Panc1 (cell line): ENCODE measurements at places on chromosomes 6 and 20. TPM values are rescaled to one million over a fixed set of nuclear protein-coding genes. Genes with fewer than 3 reads are reported as not detected.

DNA sequence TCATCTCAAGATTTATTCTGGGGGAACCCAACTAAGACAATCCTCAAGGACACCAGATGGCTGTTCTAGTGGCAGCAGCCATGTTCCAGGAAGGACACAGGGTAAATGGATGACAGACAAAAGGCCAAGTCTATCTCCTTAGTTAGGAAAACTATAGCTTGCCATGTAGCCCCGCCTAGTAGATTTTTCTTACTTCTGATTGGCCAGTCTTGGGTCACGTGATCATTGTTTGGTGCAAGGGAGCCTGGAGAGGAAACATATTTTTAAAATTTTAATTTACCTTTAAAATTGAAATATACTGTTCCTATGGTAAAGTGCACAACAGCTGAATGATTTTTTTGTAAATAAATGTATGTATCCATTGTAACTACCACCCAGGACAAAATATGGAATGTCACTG is 4.4 kb upstream of the KCNS1 start:
- DNase-seq: no peak

GRCh38 chr6:63816982-63817436 is 181.4 kb downstream of the PHF3 start:
- DNase-seq: no peak

DNA sequence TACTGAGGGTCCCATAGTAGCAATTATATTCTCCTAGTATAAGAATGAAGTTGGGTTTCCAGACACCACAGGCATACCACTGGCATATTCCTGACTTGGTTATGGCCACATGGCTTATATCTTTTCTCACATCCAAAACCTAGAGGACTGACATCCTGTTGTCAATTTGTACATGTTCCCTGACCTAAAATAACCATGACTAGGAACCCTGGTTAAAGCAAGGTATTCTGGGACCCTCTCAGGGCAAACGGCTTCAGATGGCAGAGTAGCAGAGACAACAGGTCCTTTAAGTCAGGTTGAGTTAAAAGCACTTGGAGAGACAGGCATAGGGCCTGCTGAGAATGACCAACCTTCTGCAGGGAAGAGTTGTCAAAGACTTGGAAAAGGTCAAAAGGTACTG is 12.6 kb downstream of the MAP3K5 start:
- no peak for DNase-seq

GRCh38 chr6:17417817-17418216 is 24.4 kb downstream of the CAP2 start:
- no peak for DNase-seq

DNA sequence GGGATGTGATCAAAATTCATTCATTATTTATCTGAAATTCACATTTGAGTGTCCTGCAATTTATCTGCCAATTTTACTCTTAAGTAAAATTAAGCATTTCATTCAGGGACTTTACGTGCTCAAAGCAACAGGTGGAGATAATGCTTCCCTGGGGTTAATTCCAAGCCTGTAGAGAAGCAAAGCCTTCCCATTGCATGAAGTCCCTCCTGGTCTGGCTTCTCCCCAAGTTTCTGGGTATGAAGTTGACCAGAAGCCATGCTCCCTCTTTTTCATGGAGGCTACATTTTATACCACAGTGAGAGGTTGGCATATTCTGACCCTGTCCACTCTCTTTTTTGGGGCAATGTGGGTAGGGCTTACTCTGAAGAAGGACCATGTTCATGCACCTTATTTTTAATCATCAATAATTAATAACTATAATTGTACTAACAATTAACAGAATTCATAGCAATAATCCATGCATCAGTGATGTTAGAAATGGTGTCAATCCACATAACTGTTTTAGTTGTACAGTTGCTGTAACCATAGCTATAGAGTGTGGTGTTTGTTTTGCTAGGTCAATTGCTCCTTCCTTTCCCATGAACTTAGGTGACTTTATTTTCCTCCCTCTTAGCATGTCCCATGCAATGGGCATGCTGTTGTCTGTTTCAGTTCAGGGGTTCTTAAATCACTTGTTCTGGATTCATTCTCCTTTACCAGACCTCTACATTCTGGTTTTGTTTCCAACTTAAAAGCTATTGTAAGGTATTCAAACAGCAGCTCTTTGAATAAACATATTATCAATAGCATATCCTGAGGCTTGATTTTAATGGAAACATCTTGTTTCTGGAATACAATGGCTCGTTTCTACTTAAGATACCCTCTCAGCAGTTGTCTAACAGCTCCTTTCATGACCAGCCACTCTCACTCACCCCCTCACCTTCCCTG is 1.5 kb downstream of the LAMA4 start:
- no peak for DNase-seq

DNA sequence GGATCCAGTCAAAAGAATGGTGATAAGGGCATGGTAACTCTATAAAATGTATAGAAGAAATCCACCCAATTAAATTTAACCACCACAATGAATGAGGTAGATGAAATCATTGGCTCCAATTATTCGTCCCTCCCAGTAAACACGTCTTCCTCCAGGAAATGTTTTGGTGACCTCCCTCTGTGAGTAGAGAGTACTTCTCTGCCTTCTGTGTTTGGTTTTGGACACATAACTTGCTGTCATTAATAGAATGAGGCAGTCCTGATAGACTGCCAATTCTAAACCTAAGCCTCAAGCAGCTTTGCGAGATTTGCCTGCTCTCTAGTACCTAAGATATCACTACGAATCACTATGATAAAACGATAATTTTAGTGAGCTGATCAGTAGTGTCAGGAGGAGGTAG is 632.8 kb downstream of the HDGFL1 start:
- DNase-seq: no peak

- no peak for DNase-seq
These were observed 133.7 kb upstream of the IFNGR1 start for GRCh38 chr6:137352859-137353258.

The MCCD1 gene
- total RNA-seq: not detected

The PPIL6 gene
- 2.2 TPM for total RNA-seq

GRCh38 chr20:57391439-57392301 is 474 bp downstream of the RBM38 start:
- no peak for DNase-seq

GRCh38 chr6:2990248-2990931 is 9.3 kb upstream of the NQO2 start:
- DNase-seq: no peak

DNA sequence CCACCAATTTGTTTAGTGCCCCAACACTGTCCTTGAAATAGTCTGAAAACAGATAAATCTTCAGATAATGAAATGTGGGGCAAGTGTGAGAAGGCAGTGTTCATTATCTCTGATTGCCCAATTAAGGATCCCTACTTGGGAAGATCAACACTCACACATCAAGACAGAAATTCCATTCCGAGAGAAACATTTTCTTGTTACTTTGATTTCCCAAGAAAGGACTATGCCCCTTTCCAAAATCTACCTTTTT is 16.2 kb downstream of the HMGN4 start:
- no peak for DNase-seq

- peak; percentile 88 for DNase-seq
These were observed 2.1 kb upstream of the PERP start for GRCh38 chr6:138109042-138109997.

DNA sequence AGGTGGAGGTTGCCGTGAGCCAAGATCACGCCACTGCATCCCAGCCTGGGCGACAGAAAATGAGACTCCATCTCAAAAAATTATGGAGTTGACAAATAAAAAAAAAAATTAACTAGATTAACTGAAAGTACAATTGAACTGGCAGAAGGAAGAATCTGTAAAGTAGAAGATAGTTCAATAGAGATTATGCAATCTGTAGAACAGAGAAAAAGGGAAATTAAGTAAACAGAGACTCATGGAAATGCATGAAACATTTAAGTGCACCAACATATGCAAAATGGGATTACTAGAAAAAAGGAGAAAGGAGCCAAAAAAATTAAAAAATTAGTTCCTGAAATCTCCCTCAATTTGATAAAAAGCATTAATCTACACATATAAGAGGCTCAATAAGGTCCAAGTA is 188.8 kb upstream of the KHDRBS2 start:
- no peak for DNase-seq

GRCh38 chr6:12977206-12977605 is 260.6 kb downstream of the PHACTR1 start:
- DNase-seq: no peak

- no peak for DNase-seq
These were observed 11.6 kb downstream of the GSS start for GRCh38 chr20:34943808-34944567.

The POU5F1 gene
- total RNA-seq: 1.1 TPM

DNA sequence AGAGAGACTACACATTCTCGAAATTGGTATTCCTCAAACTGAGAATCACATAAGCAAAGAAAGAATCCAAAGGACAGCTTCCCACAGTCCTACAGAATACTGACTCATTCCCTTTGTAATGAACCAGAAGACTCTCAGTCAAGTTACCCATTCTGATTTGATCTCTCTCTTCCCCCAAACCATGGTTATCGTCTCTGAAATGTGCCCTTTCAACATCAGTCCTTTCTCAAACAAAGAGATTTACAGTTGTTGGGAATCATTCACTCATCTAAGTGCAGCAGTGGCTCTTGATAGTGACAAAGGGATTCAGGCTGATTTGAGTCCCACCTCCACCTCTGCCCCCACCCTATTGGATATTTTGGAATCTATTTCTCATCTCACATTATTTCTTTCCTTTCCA is 15.0 kb upstream of the RSPO3 start:
- no peak for DNase-seq

DNA sequence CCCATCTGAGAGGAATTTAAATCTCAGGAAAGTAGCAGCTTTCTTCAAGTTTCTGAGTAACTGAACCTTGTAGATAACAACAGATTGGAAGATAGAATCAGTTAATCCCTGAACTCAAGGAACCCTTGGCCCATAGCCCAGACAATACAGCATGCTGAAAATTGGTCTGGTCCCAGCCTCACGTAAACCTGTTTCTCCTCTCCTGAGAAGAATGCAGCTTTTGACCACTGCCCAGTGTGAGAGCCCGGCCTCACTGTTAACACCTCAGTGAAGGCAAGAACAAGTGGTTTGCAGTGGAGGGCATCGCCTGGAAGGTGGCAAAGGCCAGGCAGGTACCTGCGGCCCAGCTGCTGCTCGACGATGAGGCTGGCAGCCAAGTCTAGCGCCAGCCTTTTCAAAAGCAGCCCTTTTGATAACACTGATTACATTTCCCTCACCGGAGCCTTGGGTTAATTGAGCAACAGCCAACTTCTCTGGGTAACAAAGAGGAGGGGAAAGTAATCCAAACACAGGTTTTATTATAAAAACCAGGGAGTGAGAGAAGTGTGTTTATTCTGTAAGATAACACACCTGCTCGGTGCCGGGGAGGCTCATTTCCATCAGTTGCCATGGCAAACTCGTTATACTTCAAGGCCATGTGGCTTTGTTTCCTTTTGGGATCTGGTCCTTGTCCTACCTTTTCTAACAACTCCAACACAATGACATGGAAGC is 54.0 kb downstream of the TRAF3IP2 start:
- no peak for DNase-seq

GRCh38 chr20:46713957-46714834 is 4.7 kb downstream of the SLC2A10 start:
- no peak for DNase-seq

The FAXC gene
- total RNA-seq: 9.0 TPM

The UBE2V1 gene
- total RNA-seq: 115 TPM

GRCh38 chr6:118939683-118940082 is 4.7 kb upstream of the MCM9 start:
- DNase-seq: no peak

- DNase-seq: no peak
These were observed 73.1 kb downstream of the SNAP25 start for GRCh38 chr20:10291568-10292248.

The EDN1 gene
- total RNA-seq: 15.1 TPM

DNA sequence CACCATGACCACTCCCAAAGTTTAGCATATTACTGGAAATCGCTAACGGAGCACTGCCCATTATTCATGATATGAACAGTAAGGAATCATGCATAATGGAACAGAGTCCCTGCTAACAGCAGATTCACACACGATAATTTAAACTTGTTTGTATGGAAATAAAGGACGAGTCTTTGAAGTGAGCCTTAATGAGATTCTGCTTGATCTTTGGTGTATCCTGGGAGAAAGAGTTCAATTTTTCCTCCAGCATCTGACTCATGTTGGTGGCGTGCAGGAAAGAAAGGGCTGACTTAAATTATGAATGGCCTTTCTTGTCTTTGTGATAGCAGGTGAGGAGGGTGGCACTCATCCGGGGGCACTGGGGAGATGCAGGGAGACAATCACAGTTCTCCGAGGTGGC is 194.6 kb downstream of the ZNF217 start:
- no peak for DNase-seq

The DNMT3B gene
- 3.5 TPM for total RNA-seq

DNA sequence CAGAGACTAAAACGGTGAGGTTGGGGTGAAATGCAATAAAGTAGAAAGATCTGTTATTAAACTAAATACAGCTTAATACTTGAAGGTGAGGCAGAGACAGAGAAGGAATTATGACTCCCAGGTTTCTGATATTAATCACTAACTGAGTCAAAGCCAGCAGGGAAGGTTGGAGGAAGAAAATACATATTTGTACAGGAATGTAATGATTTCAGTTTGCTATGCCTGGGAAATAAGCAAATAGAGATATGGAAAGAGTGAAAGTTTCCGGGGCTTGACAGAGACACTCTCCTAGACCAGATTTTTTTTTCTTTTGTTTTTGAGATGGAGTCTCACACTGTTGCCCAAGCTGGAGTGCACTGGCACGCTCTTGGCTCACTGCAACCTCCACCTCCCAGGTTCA is 76.8 kb downstream of the PTPRK start:
- no peak for DNase-seq

The CEP162 gene
- 5.3 TPM for total RNA-seq

GRCh38 chr20:16191496-16191895 is 381.8 kb downstream of the KIF16B start:
- DNase-seq: no peak

- DNase-seq: no peak
These were observed 19.0 kb downstream of the HECA start for GRCh38 chr6:139153855-139154254.

The BACH2 gene
- total RNA-seq: 1.6 TPM

The IL17F gene
- not detected for total RNA-seq

- DNase-seq: no peak
These were observed 102.4 kb downstream of the COL12A1 start for GRCh38 chr6:75103431-75103830.

GRCh38 chr20:38011696-38012095 is 21.6 kb downstream of the TTI1 start:
- DNase-seq: no peak

The RCAN2 gene
- total RNA-seq: 0.05 TPM

The HLA-DRB1 gene
- 1.1 TPM for total RNA-seq

The HLA-DQB1 gene
- total RNA-seq: 0.51 TPM

DNA sequence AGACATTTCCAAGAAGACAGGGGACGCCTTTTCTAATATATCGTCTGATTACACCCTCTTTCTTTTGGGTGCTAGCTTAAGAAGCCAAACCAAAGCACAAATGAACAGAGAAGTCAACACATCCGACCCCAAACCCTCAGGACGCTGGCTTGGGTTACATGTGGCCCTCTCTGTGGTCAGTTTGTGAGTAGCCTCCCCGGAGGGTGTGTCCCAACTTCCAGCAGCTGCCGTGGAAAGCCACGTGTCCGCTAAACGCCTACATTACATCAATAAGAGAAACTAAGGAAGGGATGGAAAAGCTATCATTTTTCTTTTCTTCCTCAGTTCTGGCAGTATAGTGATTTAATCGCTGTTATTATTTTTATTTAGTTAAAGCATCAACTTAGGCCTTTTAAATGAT is 487 bp upstream of the BMP6 start:
- no peak for DNase-seq

The GPX5 gene
- total RNA-seq: not detected

GRCh38 chr6:17007749-17008148 is 94.1 kb upstream of the STMND1 start:
- no peak for DNase-seq
